Activated CD4-positive, alpha-beta T cell treated with anti-CD3 and anti-CD28 coated beads, Interleukin-2, amount 50 U/mL, for 48 hours (primary cell): ENCODE measurements at places on chromosomes 6 and 20.

GRCh38 chr6:72855471-72855870 lies 233.6 kb downstream of the KCNQ5 start:
- DNase-seq = no peak

GRCh38 chr20:3701061-3701998 lies 11.1 kb downstream of the SIGLEC1 start:
- DNase-seq = no peak

- DNase-seq = no peak
Observed at GRCh38 chr6:170229851-170230519, 60.9 kb downstream of the DLL1 start.

GRCh38 chr6:130900913-130901312 lies 73.7 kb downstream of the SMLR1 start:
- no peak for DNase-seq

GRCh38 chr6:51209651-51210050 lies 391.0 kb downstream of the TFAP2B start:
- DNase-seq = no peak
